Stimulated activated CD8-positive, alpha-beta memory T cell treated with anti-CD3 and anti-CD28 coated beads, Interleukin-7, amount 100 ng/mL, for 24 hours (primary cell): ENCODE measurements at places on chromosomes 6 and 20.

DNA sequence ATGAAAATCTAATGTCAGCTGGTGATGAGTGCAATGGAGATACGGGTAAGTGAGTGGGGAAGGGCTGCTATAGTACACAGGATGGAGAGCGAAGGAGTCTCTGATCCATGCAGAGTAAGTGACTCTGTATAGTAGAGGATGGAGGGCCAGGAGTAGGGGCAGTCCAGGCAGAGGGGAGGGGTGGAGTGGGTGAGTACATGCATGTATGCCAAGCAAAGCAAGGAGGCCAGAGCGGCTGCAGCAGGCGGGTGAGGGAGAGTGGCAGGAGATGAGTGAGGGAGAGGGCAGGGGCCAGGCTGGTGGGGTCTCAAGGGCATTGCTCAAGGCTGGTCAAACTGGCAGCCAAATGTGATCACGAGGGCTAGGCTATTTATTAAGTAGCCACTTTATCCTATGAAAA is 94.0 kb downstream of the PREP start:
- no peak for DNase-seq

DNA sequence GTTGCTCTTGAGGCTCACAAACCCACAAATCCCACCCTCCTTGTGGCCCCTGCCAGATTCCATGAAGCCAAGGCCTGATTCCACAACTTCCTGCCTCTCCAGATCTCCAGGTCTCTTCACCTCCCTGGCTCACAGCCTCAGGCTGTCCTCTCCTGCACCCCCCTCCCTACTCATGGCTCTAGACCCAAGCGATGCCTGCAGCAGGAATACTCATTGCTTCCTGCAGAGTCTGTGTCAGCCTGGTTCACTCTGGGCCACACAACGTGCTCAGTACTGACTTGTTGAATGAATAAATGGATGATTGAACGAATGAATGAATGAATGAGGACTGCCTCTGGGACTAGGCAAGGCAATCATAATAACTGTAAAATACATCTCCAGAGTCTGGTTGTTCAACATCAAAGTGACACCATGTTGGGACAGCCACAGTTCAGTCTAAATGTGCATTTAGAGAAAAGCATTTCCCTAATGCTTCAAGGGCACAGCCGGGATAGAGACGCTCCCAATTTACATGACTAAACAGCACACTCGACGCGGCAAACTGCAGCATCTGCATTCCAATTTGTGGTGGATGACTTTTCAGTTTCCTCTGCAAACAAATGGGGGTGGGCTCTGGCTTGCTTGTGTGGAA is 139.9 kb downstream of the GRM4 start:
- DNase-seq = no peak

GRCh38 chr6:27795697-27796494 is 116.3 kb downstream of the OR2B2 start:
- no peak for DNase-seq

DNA sequence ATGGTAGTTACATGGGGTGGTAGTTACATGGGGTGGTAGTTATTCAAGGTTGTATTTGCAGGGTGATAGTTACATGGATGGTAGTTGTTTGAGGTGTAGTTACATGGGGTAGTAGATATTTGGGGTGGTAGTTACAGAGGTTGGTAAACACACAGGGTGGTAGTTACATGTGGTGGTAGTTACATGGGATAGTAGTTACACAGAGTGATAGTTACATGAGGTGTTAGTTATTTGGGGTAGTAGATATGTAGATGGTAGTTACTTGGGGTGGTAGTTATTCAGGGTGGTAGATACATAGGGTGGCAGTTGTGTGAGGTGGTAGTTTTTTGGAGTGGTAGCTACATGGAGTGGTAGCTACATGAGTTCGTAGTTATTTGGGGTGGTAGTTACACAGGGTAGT is 221.3 kb upstream of the CST7 start:
- DNase-seq = no peak

- DNase-seq = no peak
These were observed 8.1 kb upstream of the MBOAT1 start for GRCh38 chr6:20220359-20220758.

- no peak for DNase-seq
These were observed 127.6 kb upstream of the PMEPA1 start for GRCh38 chr20:57837208-57838035.

- no peak for DNase-seq
These were observed 109.2 kb downstream of the GJA1 start for GRCh38 chr6:121544691-121545090.

GRCh38 chr6:16044211-16044643 is 84.7 kb upstream of the MYLIP start:
- no peak for DNase-seq

- no peak for DNase-seq
These were observed 11.8 kb upstream of the FAM184A start for GRCh38 chr6:119090256-119090655.

- DNase-seq = no peak
These were observed 237.0 kb downstream of the NKAIN2 start for GRCh38 chr6:124040655-124041054.

GRCh38 chr20:40868551-40869217 is 159.9 kb upstream of the TOP1 start:
- no peak for DNase-seq

GRCh38 chr20:60244373-60245146 is 286.3 kb downstream of the CDH26 start:
- no peak for DNase-seq

- DNase-seq = no peak
These were observed 1.9 kb downstream of the SNX5 start for GRCh38 chr20:17966432-17967310.

DNA sequence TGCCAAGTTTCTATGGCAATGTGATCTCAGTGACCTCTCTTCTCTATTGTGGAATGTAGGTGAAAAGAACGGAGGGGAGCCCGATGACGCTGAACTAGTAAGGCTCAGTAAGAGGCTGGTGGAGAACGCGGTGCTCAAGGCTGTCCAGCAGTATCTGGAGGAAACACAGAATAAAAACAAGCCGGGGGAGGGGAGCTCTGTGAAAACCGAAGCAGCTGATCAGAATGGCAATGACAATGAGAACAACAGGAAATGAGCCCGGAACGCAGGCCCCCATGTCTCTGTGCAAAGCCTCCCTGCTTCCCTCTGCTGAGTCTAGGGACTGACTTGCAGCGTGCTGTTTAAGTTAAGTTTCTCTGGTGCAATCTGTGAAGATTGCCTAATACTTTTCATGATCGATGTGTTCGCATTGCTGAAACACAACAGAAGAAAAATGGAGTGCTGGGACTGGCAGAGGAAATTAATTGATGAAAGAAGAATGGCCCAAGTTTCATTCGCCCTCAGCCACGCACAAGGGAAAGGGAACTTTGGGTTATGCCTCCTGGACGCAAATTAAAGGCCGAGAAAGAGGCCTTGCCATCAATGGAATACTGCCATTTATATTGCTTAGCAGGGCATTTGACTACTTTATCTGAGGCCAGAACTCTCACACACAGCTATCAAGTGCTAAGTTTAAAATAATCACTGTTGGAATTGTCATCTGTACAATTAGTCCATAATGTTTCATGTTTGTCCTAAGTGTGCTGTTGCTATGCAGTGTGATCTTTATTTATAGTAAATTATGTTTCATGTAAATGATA is 146.4 kb downstream of the AKAP7 start:
- DNase-seq = peak; percentile 12

GRCh38 chr6:54694928-54695532 is 151.5 kb upstream of the FAM83B start:
- DNase-seq = no peak

GRCh38 chr6:144155529-144155928 is 5.2 kb downstream of the STX11 start:
- DNase-seq = no peak

- no peak for DNase-seq
These were observed 28.2 kb downstream of the TBC1D32 start for GRCh38 chr6:121305957-121306607.

- DNase-seq = no peak
These were observed 13.1 kb downstream of the CYB5R4 start for GRCh38 chr6:83872386-83873118.

DNA sequence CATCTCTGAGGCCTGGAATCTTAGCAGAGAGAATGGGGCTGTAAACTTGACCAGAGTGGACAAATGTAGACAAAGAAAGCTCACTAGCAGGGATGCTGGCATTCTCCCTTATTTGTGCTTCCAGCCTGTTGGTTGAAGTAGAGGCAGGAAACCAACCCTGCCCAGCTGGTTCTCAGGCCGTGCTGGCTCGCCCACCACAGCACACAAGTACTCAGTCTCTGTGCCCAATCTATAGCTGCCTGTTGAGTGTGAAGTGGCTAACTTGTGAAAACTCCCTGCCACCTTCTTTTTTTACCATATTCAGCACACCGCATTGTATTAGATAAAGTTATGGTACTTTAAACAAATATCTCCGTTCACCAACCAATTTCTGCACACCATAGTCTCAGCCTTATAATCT is 37.3 kb downstream of the HDDC2 start:
- DNase-seq = no peak

- DNase-seq = no peak
These were observed 101.7 kb downstream of the F13A1 start for GRCh38 chr6:6218759-6219085.

GRCh38 chr20:10309326-10309725 is 90.7 kb downstream of the SNAP25 start:
- DNase-seq = no peak

DNA sequence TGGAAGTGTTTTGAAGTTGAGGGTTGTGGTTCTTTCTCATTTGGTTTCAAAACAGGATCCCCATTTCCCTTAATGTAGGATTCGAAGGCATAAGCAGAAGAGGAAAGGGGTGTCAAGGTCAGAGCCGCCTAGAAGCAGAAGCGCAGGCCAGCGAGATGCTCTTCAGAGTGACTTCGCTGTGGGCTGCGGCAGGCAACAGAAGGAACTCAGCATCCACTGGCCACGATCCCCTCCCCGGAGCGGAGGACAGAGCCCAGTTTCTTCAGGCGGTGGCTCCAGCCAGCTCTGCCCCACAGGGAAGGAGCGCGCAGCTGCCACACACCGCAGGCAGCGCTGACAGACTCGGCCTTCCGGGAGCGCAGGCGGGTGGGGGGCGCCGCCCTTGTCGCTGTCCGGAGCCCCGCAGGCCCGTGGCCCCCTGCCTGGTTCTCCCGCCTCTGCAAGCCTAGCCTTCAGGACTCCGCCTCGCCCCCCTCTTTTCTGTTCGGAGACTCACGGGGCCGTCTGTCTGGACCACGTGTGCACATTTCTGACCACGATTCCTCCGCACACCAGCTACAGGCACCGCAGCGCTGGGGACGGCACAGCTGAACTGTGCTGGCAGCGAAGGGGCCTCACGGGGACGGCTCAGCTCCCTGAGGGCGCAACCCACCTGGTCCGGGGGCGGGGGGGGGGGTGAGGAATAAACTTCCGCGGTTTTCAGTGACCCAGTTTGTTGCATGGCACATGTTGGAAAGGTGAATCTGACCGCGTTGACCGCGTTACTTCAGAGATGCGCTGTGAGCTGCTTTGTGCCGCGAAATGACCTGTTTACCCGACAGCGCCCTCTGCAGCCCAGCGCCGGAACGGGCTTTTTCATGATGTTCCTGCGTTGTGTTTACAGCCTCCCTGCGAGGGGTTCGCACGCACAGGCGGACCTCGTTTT is 26.1 kb downstream of the TTLL2 start:
- DNase-seq = peak; percentile 73
